ENCODE measurements at places on chromosomes 3 and 15. TPM values are rescaled to one million over a fixed set of nuclear protein-coding genes. Genes with fewer than 3 reads are reported as not detected.

Gene PRR20G
- polyA plus RNA-seq: not detected

Gene SKOR1
- polyA plus RNA-seq: not detected

Gene EFCAB12
- not detected for polyA plus RNA-seq

Gene CHST2
- polyA plus RNA-seq: 2.1 TPM

Gene CILP
- polyA plus RNA-seq: 0.09 TPM

- no peak for DNase-seq
Measured at GRCh38 chr3:159818399-159818798, 170.2 kb upstream of the IL12A start.

- DNase-seq: peak; percentile 87
Measured at GRCh38 chr15:32909431-32909830, 191.6 kb downstream of the GREM1 start.

Data from GM23248 (cell line).